Calu3 (cell line): ENCODE measurements at places on chromosomes 7 and 10. TPM values are rescaled to one million over a fixed set of nuclear protein-coding genes. Genes with fewer than 3 reads are reported as not detected.

Gene PRR15
- 76.1 and 111 TPM in 2 replicates for total RNA-seq

Gene NODAL
- not detected in 2 replicates for total RNA-seq

DNA sequence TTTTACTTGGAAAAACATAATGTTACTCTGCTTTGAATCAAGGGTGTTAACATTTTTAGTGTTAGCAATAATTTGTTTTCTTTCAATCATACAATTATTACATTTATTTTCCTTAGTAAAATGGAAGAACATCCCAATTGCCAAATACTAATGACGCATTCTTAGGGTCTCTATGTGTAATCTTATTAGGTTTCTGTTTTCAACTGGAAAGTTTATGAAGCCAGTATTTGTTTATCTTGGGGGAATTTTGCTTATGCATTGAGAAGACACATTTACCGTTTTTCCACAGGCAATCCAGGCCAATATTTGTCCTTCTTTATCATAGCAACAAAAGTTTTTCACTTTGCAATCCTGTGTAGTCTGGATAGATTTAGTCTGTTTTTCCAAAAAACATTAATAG lies 134.5 kb downstream of the CPED1 start:
- DNase-seq = no peak

GRCh38 chr10:78829565-78829964 lies 239.2 kb upstream of the ZMIZ1 start:
- DNase-seq = no peak
